Effector memory CD4-positive, alpha-beta T cell (primary cell): ENCODE measurements at places on chromosomes 3 and 15.

DNA sequence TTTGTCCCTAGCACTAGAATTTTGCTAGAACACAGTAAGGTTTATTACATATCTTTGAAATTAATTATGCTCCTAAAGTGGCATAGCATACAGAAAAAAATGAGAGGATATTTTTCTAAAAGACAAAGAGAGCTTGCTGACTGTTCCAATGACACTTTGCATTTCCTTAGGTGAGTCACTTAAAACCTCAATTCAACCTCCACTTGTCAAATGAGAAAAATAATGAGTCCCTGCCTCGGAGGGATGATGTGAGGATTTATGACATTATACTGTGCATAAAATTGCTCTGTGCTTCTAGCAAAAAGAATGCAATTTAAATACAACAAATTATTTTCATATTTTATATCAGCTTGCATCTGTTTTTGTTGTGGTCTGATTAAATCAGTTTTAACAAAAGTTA lies 1417.0 kb upstream of the ALCAM start:
- no peak for DNase-seq

DNA sequence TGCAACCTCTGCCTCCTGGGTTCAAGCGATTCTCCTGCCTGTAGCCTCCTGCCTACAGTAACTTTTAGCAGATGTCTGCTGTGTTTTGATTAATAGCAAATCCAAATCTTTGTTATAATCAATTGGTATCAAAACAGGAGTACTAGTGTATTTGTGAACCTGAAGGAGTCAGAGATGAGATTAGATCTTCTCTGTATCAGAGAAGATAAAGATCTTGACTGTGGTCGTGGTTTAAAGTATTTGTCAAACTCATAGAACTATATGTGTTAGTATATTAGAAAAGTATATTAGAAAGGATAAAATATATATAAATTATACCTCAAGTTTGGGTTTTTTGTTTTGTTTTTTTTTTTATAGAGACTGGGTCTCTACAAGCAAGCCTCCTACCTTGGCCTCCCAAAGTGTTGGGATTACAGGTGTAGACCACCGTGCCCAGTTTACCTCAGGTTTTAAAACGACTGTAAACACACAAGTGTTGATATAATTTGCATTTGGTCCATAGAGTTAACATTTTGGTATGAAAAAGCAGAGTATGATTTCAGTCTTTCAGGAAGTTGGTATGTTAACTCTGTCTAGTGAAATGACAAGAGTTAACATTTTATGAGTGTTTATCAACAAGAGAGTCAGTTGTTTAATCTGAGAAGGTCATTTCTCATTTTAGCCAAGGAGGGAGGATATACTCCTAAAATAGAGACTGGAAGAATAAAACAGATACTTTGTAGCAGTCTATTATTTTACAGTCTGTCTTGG lies 18.3 kb downstream of the RTF1 start:
- DNase-seq, result no peak

DNA sequence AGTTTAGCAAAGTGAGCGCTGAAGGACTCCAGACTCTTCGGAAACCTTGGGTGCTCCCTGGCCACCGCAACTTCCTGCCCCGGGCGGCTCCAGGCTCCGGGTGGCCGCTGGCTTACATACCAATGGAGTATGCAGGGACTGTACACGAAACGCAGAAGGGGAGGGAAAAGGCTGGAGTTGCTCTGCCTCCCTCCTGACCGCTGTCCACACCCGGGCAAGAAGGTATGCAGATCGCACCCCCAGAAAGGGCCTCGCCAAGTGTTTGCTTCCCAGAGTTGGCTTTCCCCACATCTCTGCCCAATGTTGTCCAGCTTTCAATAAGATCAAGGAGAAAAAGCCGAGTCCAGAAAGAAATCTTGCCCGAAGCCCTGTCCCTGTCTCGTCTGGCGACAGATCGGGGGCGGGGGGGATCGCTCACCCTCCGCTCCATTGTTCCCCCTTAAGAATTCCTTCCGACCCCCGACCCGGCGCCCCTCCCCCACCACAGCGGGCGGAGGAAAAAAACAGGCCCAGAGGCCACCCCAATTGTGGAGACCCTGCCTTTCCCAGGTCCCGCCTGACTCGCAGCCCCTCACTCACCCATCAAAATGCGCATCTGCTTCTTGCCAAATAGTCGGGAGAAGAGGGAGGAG lies 533 bp downstream of the ARF4 start:
- DNase-seq, result peak; percentile 73

- no peak for DNase-seq
Observed at GRCh38 chr3:52435246-52436101, 9.4 kb downstream of the SEMA3G start.

GRCh38 chr15:80185152-80185551 lies 32.4 kb downstream of the FAH start:
- DNase-seq, result no peak

- no peak for DNase-seq
Observed at GRCh38 chr3:117556646-117557407, 847.2 kb downstream of the TUSC7 start.

GRCh38 chr3:13163848-13164382 lies 90.7 kb upstream of the IQSEC1 start:
- no peak for DNase-seq

- DNase-seq, result no peak
Observed at GRCh38 chr3:114392831-114393230, 99.0 kb downstream of the TIGIT start.

DNA sequence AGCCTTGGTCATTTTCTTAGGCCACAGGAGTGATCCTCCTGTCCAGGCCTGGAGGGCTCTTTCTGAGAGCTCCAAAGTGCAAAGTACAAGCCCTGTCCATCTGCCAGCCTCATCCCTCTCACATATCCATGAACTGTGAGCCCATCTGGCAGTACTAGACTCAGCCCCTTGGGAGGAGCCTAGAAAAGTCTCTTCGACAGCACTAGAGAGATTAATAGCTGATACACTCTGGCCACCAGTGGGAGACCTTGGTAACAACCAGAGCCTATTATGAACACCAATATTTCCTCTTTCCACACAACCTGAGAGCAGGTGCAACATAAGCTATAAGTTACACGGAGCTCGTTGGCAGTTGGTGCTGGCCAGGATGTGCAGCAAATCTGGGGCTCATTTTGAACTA lies 59.5 kb upstream of the DCLK3 start:
- DNase-seq, result no peak

DNA sequence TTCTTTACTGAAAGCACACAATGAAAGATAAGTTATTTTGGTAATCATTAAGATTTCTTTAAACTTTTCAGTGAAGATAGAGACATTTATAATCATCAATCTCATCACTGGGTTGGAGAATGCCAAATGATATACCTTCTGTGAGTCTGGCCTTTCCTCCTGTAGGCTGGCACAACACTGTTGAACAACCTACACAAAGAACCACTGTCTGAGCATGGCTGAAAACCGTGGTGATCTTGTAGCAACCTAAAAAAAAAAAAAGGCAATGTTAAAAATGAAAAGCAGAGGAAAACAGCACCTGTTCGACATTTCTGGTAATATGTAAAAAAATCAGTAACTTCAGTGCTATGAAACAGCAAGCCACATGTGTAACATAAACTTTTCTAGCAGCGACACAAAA lies 1.8 kb downstream of the RPS27L start:
- DNase-seq, result no peak

DNA sequence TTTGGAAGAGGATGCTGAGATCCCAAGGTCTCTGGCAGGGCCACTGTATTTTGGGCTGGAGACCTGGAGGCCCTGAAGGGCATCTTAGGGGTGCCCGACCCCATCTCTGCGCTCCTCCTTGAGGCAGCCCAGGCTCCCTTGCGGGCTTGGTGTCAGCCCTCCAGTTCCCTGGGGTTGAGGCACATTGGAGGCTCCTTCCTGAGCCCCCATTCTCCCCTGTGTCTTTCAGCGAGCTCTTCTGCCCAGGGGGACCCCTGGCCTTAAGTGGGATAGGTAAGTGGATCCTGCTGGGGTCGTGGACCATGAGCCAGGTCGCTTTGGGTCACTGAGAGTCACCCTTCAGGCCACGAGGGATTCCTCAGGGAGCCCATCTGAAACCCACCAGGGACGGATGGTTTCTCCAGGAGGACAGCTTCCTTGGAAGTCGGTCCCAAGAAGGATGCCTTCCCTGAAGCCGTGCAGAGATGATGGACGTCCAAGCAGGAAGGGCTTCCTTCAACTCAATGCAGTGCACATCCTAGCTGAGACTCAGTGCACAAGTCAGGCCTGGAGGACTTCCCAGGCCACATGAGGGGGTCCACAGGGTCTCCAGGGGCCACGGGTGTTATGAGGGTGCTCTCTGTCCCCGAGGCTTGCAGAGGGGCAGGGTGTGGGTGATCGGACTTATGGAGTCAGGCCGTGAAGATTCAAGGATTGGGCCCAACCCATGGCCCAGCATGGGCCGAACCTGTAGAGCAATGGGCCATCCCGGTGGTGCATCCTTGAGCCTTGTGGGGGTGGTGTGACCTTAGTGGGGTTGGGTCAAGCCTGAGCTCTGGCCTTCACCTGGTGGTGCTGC lies 224.3 kb downstream of the SNRPN start:
- DNase-seq, result no peak

DNA sequence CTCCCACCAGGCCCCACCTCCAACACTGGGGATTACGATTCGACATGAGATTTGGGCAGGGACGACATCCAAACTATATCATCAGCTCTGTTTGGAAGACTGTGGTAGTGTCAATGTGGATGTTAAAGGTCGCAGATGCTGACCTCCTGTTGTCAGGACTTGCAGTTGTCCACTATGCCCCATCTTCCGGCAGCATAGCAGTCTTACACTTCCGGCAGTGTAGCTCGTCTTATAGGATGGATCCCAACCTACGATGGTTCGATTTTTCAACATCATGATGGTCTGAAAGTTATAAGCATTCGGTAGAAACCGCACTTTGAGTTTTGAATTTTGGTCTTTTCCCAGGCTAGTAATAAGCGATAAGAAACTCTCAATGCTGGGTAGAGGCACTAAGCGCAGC lies 20.6 kb downstream of the CLRN1 start:
- no peak for DNase-seq

DNA sequence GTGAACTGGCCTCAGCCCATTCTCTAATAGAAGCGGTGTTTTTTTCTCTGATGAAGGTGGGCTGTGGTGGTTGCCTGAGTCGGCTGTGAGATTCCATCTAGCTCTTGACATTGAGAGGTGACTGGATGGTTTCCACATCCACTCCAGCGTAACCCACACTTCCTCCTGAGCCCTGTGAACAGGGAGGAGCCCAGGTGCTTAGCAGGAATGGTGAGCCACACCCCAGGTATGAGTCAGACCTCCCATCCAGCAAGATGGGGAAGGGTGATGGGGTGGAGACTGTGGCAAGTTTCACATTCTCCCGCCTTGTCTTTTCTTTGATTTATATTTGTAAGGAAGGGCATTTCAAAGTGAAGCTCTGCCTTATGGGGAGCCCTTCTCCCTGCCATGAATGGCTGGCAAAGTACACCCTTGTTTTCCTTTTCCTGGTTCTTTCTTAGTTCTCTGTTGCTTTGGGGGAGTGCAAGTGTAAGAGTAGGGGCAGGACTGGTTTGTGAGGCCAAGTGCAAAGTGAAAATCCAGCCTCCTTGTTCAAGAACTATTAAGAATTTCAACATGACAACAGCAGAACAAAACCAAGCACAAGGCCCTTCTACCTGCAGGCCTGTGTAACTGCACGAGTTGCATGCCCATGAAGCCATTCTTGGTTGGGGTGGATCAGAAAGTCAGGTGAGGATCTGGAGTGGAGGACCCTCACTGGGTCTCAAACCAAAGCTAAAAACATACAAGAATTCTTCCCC lies 4.6 kb upstream of the TPRG1 start:
- DNase-seq, result no peak

GRCh38 chr15:28995705-28996104 lies 109.9 kb downstream of the APBA2 start:
- no peak for DNase-seq

DNA sequence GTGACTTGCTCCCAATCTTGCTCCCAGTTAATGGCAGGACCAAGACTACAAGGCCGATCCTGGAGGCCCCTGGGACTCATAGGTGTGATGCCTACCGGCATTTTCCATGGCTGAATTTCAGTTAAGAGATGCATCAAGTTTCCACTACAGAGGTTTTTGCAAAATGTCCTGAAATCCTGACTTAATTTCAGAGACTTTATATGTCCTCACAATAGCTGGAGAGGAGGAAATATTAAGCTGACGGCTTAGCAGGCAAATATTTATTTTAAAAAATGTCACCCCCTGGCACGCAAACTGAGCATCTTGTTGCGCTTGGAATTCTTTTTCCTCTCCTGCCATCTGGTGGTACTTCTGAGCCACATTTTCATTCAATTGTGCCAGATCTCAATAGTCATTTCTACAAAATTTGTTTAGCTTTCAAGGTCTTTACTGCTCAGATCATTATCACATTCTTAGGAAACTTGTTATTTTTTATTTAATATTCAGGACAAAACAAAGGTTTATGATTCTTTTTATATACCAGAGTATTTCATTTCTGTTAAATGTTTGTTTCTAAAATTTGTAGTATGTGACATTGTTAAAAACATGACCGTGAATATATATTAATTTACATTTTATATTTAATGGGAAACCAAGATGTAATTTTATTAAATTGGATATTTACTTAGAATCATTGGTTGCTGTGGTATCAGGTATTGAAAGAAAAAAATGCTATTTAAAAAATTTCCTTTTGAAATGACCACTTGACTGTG lies 189.2 kb upstream of the THRB start:
- no peak for DNase-seq

- DNase-seq, result no peak
Observed at GRCh38 chr3:141539431-141540187, 52.8 kb downstream of the RASA2 start.

DNA sequence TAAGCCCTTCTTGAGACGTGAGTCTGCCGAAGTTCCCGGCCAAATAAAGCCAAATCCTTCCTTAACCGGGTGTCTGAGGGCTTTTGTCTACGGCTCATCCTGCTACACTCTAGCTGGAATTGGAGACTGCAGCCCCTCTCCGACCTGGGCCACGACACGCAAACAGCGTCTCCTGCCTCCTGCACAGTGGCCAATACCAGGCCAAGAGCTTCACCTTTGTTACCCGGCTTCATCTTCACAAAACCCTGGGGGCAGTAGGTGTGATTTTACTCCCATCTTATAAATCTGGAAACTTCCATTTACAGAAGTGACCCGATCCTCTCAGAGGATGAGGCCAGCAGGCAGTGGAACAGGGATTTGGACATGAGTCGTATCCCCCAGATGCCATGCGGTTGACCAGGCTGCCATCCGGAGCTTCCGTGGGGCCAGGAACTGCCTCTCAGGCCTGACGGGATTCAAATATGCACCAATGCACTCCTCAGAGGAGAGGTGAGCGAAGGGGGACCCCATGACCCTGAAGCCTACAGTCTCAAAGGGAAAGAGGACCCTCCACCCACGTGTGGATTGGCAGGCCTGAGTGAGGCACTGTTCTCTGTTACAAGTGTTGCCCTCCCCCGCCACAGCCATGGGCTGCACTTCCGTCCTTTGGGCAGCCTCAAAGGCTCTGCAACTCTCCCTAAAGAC lies 53.2 kb upstream of the KLF13 start:
- no peak for DNase-seq

GRCh38 chr15:33119273-33119672 lies 75.2 kb downstream of the FMN1 start:
- DNase-seq, result no peak
